ENCODE measurements at places on chromosomes 7 and 10.

DNA sequence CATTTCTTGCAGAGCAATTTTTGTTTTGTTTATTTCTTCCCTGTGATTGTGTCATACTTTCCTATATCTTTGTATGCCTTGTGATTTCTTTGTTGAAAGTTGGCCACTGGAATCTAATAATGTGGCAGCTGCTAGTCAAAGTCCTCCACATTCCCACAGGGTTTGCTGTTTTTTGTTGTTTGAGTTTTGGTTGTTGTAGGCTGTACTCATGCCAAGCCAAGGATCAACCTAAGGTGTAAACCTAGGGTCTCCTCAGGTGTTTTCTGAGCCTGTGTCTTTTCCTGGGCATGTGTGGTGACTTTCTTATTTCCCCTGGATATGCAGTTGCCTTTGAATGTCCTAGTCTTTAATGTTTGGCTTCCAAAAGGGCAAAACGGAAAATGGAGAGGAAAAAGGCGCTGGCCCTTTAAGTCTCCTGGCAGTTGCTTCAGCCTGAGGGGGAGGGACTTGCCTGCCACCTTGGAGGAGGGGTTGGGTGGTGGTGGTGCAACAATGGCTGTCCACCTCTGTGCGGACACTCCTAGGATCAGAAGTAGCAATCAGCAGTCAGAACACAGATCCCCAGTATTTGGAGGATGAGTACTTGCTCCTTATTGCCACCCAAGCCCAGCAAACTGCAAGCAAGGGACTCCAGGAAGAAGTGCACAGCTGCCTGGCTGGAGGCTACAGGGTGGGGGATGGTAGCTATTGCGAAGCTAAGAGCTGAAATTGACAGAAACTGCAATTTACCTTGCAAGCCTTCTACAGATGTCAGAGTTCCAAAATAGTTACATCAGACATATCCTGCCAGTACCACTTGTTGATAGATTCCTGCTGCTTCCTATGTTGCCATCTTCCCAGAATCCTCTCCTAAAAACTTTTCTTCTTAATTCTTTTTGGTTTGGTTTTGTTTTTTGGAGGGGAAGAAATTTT is 5.6 kb upstream of the ZNF518A start:
- peak; percentile 55 for DNase-seq

DNA sequence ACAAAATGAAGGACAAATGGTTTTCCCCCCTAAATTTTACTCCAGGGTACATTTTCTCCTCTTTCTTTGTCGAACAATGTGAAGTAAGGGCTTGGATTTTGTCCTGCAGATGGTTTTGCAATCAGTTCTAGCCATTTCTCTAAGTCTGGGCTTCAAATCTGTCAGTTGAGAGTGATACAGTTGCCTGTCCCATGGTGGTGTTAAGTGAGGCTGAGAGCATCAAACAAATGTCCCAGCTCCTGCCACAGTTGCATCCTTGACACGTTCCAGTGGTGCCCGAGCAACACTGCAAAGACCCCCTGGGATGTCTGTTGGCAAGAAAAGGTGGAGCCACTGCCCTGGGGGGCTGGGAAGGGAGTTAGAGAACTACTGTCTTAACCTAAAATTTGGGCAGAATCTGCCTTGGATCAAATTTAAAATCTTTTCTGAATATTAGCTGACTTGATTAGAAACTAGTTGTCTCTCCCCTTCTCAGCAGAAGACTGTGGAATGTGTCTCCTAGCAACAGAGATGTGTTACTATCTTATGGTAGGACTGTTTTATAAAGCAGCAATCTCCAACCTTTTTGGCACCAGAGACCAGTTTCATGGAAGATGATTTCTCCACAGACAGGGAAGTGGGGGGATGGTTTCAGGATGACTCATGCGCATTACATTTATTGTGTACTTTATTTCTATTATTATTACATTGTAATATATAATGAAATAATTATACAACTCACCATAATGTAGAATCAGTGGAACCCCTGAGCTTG is 102.0 kb upstream of the STEAP1B start:
- DNase-seq: no peak

GRCh38 chr10:98323221-98324164 is 55.5 kb upstream of the LOXL4 start:
- peak; percentile 31 for DNase-seq

GRCh38 chr7:84095971-84096370 is 98.6 kb downstream of the SEMA3A start:
- no peak for DNase-seq

DNA sequence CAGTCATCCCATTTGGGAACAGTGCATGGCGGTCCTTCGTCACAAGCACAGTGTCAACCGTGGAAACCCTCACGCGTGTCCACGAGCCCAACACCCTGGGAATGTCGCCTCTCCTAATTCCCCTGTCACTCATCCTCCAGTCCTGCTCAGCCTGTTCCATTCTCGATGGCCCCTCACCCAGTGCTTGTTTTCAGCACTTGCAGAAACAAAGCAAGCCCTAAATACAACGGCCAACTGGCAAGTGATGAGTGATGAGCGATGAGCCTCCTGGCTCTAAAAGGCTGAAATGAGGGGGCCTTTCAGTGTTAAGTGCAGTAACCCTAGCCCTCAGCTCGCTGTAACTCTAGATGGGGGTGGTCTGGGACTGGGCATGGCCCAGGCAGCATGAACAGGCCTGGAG is 22.6 kb downstream of the NKX2-3 start:
- DNase-seq: no peak

DNA sequence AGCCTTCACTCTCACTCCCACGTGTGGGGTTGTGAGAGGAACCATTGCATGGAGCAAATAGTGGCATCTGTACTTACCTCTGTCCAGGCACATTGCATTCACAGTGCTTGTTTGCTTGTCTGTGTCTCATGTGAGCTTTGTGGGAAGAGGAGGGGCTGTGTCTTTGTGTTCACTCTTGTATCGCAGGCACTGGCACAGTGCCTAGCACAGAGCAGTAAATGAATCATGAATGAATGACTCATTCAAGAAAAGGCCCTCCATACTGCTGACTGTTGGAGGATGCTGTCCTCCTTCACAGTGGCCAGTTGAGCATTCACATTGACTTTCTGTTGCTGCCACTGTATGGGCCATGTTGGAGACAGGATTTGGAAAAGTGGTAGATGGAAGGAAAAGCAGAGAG is 125.3 kb downstream of the SORCS3 start:
- no peak for DNase-seq

GRCh38 chr7:70210200-70210935 is 612.1 kb downstream of the AUTS2 start:
- no peak for DNase-seq
